ENCODE measurements at places on chromosomes 3 and 15. TPM values are rescaled to one million over a fixed set of nuclear protein-coding genes. Genes with fewer than 3 reads are reported as not detected.

Gene GANC
- 22.7 TPM for total RNA-seq

Gene ADGRG7
- not detected for total RNA-seq

Gene SERINC4
- total RNA-seq, result not detected

Gene PHLDB2
- 12.8 TPM for total RNA-seq

Gene FLNB
- 54.9 TPM for total RNA-seq

Gene C15orf62
- not detected for total RNA-seq

Gene NRROS
- 0.58 TPM for total RNA-seq

Gene RAB6B
- 7.7 TPM for total RNA-seq

Gene SLC24A5
- total RNA-seq, result not detected

- no peak for DNase-seq
Observed at GRCh38 chr15:35810007-35810406, 264.0 kb upstream of the DPH6 start.

GRCh38 chr15:74316141-74316540, 51.3 kb downstream of the CYP11A1 start:
- DNase-seq, result no peak

DNA sequence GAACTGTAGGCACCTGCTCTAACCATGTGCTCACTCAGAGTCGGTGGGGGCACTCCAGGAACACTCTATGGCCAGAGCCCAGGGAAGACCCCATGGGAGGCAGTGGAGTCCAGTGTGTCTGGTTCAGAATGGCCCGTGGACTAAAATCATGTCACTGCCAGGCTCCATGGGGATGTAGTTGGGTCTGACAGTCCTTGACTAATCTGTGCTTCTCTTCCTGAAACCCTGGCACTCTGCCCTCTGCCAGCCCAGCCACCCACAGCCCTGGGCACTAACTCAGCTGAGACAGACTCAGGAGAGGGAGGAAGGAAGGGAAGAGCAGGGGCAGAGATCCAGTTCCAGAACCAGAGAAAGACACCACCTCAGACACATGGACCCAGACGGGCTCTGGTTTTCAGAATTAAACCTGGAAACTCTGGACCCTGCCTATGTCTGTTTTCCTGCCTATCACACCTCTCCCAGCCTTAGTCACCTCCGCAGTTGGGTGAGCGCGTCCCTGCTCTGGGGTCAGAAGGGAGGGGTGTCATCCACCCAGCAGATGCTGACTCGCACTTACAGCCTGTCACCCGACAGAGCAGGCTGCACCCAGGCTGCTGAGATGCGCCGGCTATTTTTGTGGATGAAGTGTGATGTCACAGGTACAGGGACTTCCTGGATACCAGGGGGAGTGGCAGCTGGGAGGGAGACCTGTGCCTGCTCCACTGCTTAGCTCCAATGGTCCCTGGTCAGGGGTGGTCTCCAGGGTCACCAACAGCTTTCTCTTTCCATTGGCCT, 56.8 kb upstream of the INSYN1 start:
- DNase-seq, result no peak

- no peak for DNase-seq
Observed at GRCh38 chr3:54994111-54994513, 66.3 kb upstream of the LRTM1 start.

- no peak for DNase-seq
Observed at GRCh38 chr15:71414853-71415252, 299.6 kb downstream of the THSD4 start.

- DNase-seq, result no peak
Observed at GRCh38 chr15:72369964-72370363, 5.8 kb downstream of the HEXA start.

- no peak for DNase-seq
Observed at GRCh38 chr3:52845157-52845556, 10.3 kb upstream of the MUSTN1 start.

- DNase-seq, result no peak
Observed at GRCh38 chr3:1726741-1727140, 371.9 kb upstream of the CNTN4 start.

DNA sequence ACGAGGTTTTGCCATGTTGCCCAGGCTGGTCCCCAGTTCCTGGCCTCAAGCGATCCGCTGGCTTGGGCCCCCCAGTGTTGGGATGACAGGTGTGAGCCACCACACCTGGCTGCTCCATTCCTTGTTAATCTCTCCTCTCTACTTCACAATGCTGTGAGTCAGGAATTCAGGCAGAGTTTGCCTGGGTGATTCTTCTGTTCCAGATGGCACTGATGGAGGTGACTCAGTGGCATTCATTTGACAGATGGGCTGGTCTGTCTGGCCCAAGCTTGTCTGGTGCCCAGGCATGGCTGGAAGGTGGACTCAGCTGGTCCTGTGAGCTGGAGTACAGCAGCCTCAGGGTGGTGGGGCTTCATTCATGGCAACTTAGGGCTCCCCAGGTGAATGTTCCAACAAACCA, 43.2 kb downstream of the SLC6A20 start:
- DNase-seq, result no peak

DNA sequence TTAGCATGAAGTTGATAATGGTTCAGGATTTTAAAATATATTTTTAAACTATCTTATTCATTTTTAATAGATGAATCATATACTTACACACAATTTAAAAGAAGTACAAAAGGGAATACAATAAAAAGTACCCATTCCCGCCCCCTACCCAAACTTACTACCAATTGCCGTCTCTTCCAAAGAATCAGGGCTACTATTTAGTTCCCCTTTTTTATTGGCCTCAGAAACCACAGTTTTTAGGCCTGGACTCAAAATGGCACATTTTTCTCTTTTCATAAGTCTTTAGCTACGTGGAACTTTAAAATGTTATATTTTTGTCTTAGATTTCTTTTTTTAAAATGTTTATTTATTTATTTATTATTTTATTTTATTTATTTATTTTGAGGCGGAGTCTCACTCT, 18.0 kb downstream of the LRRK1 start:
- no peak for DNase-seq

- no peak for DNase-seq
Observed at GRCh38 chr15:58931987-58932588, 1.4 kb downstream of the SLTM start.

GRCh38 chr3:68458581-68458980, 473.8 kb downstream of the TAFA4 start:
- DNase-seq, result no peak

- no peak for DNase-seq
Observed at GRCh38 chr3:120659285-120659684, 22.8 kb downstream of the HGD start.

DNA sequence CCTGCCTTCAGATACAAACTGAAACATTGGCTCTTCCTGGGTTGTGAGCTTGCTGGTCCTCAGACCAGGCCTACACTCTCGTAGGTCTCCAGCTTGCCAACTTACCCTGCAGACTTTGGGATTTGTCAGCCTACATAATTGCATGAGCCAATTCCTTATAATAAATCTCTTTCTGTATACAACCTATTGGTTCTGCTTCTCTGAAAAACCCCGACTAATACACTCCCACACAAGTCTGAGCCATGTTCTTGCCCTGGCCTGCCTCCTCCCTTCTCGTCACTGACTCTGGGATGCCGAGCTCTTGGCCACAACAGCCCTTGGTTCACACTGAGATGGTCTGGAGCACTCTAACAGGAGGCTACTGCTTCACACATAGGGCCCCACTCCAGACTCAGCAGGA, 9.5 kb downstream of the CYP19A1 start:
- no peak for DNase-seq

Measured in neural progenitor cell (in vitro differentiated cells).